H9 (cell line): ENCODE measurements at places on chromosomes 7 and 10.

- H3K27me3 ChIP-seq: no peaks in the 10 kb centered on the region
- DNase-seq: no peak
- no peak overlapping the region for H3K27ac ChIP-seq
- no peak overlapping the region for H3K4me3 ChIP-seq
- no peaks in the 10 kb centered on the region for H3K4me1 ChIP-seq
Measured at GRCh38 chr7:55212838-55213237, 152.3 kb upstream of the LANCL2 start.

GRCh38 chr7:105837765-105838626, 38.4 kb downstream of the ATXN7L1 start:
- H3K27me3 ChIP-seq: no peaks in the 10 kb centered on the region; the same call in 1 of the 2 replicates
- H3K36me3 ChIP-seq: peaks cover 1% of the 10 kb centered on the region; the same call in 1 of the 3 replicates
- H3K4me1 ChIP-seq: peaks cover 28% of the 10 kb centered on the region
- H3K4me3 ChIP-seq: peak overlapping the region; percentile 72
- H3K27ac ChIP-seq: peak overlapping the region; percentile 2

DNA sequence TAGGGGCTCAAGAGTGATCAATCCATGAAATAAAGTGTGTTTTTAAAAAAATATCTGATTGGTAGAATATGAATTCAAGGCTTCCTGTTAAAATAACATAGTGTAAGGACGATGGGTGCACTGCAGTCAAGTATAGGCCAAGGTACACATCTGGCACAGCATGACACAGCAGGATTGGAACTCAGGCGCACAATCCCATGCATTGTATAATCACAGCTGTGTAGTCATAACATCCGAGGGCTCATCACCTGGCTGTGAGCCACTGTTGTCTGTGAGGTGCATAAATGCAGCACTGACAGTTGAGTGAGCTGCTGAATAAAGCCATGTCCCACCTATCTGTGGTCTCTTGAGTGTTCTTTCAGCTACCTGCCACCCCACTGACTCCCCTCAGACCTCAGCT, 142.3 kb upstream of the HPS1 start:
- no peak overlapping the region for H3K27ac ChIP-seq
- H3K4me1 ChIP-seq: no peaks in the 10 kb centered on the region
- H3K4me3 ChIP-seq: no peak overlapping the region
- no peak for DNase-seq
- H3K27me3 ChIP-seq: no peaks in the 10 kb centered on the region

DNA sequence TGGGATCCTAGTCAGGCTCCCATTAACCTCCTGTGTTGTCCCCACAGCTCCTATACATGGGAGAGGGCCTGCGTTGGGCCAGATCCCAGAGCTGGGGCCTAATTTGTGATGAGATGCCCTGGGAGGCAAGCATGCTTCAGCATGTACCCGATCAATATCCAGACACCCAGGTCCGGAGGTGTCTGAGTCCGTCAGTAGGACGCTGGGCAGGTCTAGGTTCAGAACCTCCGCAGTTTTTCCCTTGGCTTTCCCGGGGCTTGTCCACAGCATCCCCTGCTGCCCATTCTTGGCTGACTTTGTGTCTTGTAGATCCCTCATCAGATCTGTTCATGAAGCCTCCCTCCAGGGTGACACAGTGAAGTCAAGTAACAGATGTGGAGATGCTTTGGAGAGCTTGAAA, 32.7 kb upstream of the RBAK start:
- no peak for DNase-seq
- H3K4me1 ChIP-seq: no peaks in the 10 kb centered on the region
- no peak overlapping the region for H3K4me3 ChIP-seq
- H3K27me3 ChIP-seq: no peaks in the 10 kb centered on the region
- no peak overlapping the region for H3K27ac ChIP-seq

DNA sequence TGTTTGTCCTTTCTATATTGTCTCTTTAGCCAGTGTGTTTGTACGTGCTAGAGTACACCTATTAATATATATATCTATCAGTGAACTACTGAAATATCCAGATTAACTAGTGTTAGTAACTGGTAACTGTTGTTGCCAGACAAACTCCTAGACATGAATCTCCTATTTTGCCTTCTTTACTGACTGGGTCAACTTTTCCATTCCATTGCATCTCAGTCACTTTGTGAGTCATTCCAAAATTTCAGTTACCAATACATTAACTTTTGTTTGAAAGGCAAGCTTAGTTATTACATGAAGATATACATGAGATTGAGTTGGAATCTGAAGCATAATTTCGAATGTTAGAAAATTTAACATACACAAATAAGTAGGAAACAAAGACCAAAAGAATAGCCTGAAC, 51.4 kb downstream of the BTAF1 start:
- no peaks in the 10 kb centered on the region for H3K4me1 ChIP-seq
- H3K4me3 ChIP-seq: no peak overlapping the region
- H3K36me3 ChIP-seq: peaks cover 18% of the 10 kb centered on the region
- no peak for DNase-seq

DNA sequence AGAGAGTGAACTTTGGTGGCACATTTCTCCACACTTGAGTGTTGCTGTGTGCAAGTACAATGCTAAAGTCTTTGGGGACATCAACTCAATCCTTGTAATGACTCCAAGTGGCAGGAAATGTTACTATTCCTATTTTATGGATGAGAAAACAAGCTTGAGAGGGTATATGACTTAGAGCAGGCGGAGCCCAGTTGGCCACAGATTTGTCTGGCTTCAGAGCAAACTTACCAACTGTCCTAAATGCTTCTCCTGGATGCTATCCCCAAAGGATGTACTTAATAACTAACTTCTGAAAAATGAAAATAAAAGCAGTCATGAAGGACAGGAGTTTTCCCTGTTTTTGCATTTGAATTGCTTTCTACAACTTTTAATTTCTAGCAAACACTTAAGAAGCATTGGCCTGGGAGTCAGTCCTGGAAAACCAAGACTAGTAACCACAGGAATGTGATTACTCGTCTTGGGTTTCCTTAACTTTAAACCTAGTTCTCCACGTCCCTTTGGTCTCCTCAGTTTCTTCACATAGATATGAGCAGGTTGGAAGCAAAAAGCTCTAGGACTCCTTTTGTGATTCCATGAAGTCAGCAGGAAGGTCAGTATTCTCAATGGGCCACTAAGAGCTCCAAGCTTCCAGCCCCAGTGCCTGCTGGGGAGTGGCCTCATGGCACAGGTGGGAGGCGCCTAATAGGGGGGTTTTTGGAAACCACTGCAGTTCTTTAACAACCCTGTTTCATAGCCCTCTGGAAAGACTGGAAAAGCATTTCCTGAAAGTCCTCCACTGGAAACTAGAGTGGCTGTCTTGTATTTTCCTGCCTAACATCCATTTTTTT, 140.8 kb downstream of the GLCCI1 start:
- H3K4me1 ChIP-seq: peaks cover 4% of the 10 kb centered on the region; the same call in 1 of the 2 replicates
- no peak overlapping the region for H3K4me3 ChIP-seq
- H3K36me3 ChIP-seq: peaks cover 8% of the 10 kb centered on the region; the same call in 1 of the 3 replicates
- no peaks in the 10 kb centered on the region for H3K27me3 ChIP-seq
- no peak for DNase-seq

- H3K4me1 ChIP-seq: no peaks in the 10 kb centered on the region
- H3K27ac ChIP-seq: no peak overlapping the region
- H3K36me3 ChIP-seq: no peaks in the 10 kb centered on the region
- H3K4me3 ChIP-seq: no peak overlapping the region
Measured at GRCh38 chr7:128098629-128099028, 67.4 kb upstream of the LRRC4 start.

DNA sequence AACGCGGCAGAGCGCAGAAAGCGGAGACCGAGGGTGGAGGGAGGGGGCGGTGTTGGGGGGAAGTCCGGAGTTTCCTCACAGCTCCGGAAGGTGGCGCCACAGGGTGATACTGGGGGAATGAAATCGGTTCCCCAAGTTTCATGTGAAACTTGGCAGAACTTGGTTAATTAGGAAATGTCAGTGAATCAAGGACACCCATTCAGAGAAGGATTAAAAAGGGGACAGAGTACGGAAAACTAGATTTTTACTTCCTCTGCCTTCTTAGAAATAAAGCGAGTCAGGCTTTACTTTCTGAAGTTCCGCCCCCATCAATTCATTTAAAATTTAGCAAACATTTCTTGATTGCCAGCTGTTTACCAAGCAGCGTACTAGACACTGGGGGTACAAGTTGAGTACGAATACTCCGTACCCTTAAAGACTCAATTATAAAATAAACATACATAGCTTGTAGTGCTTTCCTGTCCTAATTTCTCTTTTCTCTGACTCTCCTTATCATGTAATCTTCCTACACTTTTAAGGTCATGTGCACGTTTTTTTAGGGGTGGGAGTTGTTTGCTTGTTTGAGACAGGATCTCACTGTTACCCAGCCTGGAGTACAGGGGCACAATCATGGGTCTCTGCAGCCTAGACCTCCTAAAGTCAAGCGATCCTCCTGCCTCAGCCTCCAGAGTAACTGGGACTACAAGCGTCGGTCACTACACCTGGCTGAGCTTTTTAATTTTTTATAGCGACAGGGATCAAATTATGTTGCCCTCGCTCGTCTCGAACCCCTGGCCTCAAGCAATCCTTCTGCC, 644 bp upstream of the ABI1 start:
- H3K36me3 ChIP-seq: no peaks in the 10 kb centered on the region
- H3K4me3 ChIP-seq: peak overlapping the region; percentile 99; the same call in 1 of the 2 replicates
- H3K4me1 ChIP-seq: no peaks in the 10 kb centered on the region
- no peak for DNase-seq
- no peak overlapping the region for H3K27ac ChIP-seq

GRCh38 chr10:75402486-75403143, 1.1 kb upstream of the ZNF503 start:
- H3K36me3 ChIP-seq: no peaks in the 10 kb centered on the region
- H3K4me1 ChIP-seq: no peaks in the 10 kb centered on the region; the same call in 1 of the 2 replicates
- peak overlapping the region; percentile 87 for H3K4me3 ChIP-seq
- DNase-seq: peak; percentile 59
- peaks cover 78% of the 10 kb centered on the region for H3K27me3 ChIP-seq

GRCh38 chr10:70312972-70313371, 29.2 kb upstream of the NPFFR1 start:
- H3K4me1 ChIP-seq: no peaks in the 10 kb centered on the region
- no peak overlapping the region for H3K4me3 ChIP-seq
- no peaks in the 10 kb centered on the region for H3K36me3 ChIP-seq
- H3K27me3 ChIP-seq: no peaks in the 10 kb centered on the region

- H3K27me3 ChIP-seq: no peaks in the 10 kb centered on the region
- peaks cover 34% of the 10 kb centered on the region for H3K36me3 ChIP-seq
- no peaks in the 10 kb centered on the region for H3K4me1 ChIP-seq
- no peak overlapping the region for H3K27ac ChIP-seq
- H3K4me3 ChIP-seq: no peak overlapping the region
Measured at GRCh38 chr10:126930131-126930882, 25.1 kb downstream of the DOCK1 start.

DNA sequence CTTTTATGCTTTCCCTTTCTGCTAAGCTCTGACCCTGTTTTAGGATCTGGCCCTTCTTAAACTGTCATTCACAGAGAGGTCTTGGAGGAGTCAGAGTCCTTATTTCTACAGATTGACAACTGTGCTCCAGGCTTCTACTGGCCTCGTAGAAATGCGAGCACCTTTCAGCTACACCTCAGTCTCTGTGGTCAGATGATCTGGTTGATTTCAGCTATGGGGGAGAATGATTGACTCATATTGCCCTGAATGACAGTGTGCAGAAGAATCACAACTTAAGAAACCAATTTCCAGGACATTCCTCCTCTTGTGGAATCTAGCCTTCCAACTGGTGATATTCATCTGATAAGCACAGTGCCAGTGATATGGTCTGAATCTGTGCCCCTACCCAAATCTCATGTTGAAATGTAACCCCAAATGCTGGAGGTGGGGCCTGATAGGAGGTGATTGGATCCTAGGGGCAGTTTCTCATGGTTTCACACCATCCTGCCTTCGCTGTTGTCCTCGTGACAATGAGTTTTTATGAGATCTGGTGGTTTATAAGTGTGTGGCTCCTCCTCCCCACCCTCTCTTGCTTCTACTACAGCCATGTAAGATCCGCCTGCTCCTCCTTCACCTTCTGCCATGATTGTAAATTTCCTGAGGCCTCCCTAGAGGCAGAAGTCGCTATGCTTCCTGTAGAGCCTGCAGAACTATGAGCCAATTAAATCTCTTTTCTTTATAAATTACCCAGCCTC, 14.0 kb upstream of the CYP3A7 start:
- H3K4me1 ChIP-seq: no peaks in the 10 kb centered on the region
- no peak overlapping the region for H3K4me3 ChIP-seq
- DNase-seq: no peak
- H3K27me3 ChIP-seq: no peaks in the 10 kb centered on the region

DNA sequence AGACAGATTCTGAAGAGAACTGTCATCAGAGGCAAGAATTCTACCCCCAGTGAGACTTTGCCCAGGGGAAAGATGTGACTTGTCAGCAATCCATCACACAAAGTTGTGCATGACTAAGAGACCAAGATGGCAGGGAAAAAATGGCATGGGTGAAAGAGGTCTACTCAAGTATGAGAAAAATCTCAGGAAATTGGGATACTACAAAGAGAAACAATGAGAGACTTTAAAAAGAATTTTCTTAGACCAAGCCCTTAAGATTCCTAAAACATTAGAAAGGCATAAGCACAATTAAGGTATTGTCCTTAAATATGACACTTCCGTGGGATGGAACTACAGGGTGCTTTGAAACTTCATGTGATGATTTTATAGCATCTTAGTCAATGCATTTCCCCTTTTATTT, 45.6 kb upstream of the PDE1C start:
- 0 out of 2 replicates have a peak, but pooled peaks cover under 1% of the 10 kb centered on the region for H3K36me3 ChIP-seq
- H3K27me3 ChIP-seq: no peaks in the 10 kb centered on the region
- H3K27ac ChIP-seq: no peak overlapping the region
- DNase-seq: no peak
- no peak overlapping the region for H3K4me3 ChIP-seq
- no peaks in the 10 kb centered on the region for H3K4me1 ChIP-seq

DNA sequence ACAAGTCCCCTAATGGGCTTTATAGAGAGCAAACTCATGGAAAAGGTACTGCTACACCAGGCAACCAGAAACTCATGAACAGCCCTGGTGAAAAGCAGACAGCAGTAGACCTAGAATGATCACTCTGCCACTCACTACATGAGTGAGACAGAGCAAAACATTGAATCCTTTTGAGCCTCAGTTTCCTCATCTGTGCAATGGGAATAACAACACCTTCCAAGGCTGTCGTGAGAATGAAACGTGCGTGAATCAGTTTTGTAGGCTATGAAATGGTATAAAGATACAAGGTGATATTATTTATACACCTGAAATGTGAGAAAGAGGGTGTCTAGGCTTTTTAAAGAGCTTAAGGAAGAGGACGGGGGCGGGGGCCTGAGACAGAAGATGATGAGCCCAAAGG, 14.3 kb upstream of the PROSER2 start:
- H3K27ac ChIP-seq: no peak overlapping the region
- no peaks in the 10 kb centered on the region for H3K4me1 ChIP-seq
- H3K27me3 ChIP-seq: no peaks in the 10 kb centered on the region
- H3K4me3 ChIP-seq: no peak overlapping the region
- H3K36me3 ChIP-seq: no peaks in the 10 kb centered on the region
- no peak for DNase-seq
